SW 1271 (cell line): ENCODE measurements at places on chromosomes 5 and 9.

GRCh38 chr9:125260561-125260960 is 1.1 kb upstream of the GAPVD1 start:
- DNase-seq: no peak

DNA sequence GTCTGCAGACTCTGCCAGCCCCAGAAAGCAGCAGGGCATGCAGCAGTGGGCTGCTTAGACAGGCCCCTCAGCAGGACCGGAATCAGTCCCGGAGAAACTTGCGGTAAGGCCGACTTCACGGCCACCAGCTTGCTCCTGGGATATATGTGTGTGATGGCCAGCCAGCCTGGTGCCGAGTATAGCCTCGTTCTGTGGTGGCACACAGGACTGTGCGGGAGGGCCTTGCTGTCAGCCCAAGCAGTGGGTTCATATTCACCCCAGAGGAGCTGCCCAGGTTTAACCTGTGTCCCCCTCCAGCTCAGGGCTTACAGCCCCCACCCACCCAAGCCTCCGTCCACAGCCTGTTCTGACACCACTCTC is 112.9 kb downstream of the DAB2IP start:
- DNase-seq: no peak

- DNase-seq: no peak
Measured at GRCh38 chr5:9197881-9198260, 348.0 kb downstream of the SEMA5A start.

GRCh38 chr5:110342683-110343082 is 383.8 kb downstream of the TMEM232 start:
- DNase-seq: no peak

- no peak for DNase-seq
Measured at GRCh38 chr5:66821688-66822429, 225.7 kb downstream of the MAST4 start.

GRCh38 chr9:89313842-89314241 is 2.8 kb downstream of the CKS2 start:
- no peak for DNase-seq

DNA sequence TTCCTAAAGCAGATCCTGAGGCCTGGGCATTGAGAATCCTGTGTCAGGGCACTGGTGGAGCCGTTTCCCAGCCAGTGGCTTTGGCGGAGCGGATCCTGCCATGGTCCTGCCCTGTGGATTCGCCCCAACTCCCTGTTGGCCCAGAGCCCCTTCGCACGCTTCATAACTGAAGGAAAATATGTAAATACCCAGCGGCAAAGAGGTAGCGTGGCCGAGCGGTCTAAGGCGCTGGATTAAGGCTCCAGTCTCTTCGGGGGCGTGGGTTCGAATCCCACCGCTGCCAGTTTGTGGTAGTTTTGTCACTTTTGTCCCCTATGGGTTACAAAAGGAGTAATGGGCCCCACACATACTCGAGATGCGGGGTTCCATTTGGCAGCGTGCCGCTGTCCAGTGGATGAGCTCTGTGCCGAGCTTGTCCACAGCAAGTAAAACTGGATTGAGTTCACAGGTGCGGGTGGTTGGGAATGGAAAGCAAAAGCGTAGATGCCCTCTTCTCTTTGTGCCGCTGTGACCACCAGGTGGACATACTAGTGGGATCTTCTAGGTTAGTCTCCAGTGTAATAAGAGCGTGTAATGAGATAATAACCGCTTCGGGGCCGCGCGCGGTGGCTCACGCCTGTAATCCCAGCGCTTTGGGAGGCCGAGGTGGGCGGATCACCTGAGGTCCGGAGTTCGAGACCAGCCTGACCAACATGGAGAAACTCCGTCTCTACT is 17.3 kb downstream of the TRIM7 start:
- DNase-seq: no peak

DNA sequence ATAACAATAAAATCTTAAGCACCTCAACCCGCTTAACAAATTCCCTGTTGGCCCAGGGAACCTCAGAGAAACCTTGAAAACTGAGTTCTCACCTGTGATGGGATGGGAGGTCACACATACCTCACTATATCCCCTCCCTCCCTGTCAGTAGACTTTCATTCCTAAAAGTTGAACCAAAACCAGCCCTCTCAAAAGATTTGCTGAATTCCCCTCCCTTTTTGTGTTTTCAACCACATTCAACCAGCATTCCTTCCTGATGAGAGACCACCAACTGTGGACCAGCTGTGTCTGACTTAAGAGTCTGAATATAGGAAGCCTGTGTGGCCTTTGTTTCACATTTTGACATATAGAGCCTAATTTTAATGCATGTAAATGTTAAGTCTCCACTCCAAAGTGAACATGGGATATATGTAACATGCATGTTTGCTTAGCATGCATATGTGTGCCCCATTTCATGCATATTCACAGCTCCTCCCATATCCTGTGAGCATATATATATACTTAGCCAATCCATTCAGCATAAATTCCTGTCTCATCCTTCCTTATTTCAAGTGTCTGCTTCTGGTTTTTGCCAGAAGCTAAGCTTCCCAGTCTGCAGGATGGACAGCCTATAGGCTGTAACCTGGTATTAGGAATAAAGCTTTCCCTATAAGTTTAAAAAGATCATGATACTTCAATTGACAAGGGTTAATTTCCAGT is 604.6 kb downstream of the PTPRD start:
- no peak for DNase-seq

DNA sequence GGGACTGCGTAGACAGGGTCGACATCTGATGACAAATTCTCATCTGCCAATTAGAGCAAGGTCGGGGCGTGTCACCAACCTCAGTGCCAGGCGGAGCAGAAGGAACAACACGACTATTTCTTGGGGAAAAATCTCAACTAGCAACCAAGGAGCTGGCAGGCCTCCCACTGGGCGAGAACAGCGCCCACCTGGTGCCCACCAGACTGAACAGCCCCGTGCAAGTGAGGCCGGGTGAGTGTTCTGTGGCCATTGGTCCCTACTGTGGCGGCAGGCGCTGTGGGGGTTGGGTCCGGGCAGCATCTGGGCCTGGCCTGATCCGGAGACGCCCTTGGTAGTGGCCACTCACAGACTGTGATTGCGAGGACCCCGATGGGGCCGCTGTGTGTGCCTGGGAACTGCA is 11.5 kb downstream of the NOTCH1 start:
- no peak for DNase-seq

- peak; percentile 55 for DNase-seq
Measured at GRCh38 chr9:137294091-137294680, 7.9 kb downstream of the NRARP start.
